Fibroblast of skin of right quadriceps (primary cell): ENCODE measurements at places on chromosomes 3 and 15.

GRCh38 chr3:54785976-54786375, 141.9 kb downstream of the LRTM1 start:
- DNase-seq: no peak

- DNase-seq: no peak
Measured at GRCh38 chr3:65334045-65334665, 646.4 kb upstream of the ADAMTS9 start.

- no peak for DNase-seq
Measured at GRCh38 chr3:49506906-49507305, 36.8 kb downstream of the DAG1 start.

DNA sequence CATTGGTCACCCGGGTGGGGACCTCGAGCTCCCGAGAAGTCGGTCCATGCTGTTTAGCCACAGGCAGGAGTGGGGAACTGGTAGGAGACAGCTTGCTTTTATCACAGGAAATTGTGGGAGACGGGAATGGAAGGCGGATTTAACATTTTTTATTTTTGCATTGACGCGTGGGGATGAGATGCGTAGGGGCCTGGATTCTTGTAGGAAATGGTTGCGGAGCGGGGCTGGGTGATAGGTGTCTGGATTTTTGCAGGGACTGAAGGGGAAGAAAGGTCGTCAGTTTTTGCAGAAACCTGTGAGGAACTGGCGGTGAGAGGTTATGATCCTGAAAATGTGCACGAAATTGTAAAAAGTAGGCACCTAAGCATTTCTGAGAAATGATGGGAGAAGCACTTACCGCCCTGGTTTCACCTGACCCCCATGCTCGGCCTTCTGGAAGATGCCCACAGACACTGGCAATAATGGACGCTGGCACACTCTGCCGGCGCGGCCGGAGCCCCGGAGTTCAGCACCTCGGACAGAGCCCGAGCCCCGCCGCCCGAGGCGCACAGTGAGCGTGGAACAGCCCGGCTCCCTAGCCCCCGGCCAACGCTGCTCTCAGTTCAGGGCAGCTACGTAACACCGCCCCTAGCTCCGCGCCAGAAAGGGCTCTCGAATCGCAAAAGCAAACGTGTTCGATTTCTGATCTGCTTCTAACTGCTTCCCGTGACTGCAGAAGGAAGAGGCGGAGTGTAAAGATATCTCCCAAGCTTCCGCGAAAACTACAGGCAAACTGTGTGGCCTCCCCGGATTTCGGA, 928 bp downstream of the ANKRD34C start:
- peak; percentile 39 for DNase-seq

GRCh38 chr3:60189304-60189703, 1061.9 kb downstream of the FHIT start:
- no peak for DNase-seq

GRCh38 chr15:99408236-99409096, 157.2 kb downstream of the LRRC28 start:
- DNase-seq: peak; percentile 90

DNA sequence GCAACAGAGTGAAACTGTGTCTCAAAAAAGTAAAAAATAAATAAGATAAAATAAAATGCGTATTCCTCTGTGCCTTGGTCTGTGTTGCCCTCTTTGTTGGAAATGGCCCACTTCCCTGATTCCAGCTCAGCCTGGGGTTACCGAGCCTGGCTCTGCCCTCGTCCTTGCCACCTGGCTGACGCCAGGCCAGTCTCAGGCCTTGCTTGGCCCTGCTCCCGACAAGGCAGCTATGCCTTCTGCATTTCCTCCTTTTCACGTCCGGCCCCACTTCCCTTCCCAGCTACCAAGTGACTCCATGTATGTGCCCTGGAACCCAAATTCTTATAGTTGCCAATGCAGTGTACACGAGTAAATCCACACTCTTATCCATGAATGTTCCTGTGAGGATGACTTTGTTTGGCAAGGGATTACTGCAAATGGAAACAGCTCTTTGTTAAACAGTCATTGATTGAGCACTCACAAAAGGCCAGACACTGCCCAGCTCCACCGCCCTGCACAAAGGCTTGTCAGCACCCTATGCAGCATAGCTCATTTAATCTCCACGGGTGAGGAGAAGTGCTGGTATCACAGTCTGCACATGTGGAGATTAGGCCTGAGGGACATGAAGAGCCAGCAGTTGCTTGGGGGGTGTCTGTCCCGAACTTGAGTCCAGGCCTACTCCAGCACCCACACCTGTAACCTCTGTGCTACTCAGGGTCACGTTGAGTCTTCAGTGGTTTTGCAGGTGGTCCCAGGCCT, 25.1 kb downstream of the SPSB4 start:
- no peak for DNase-seq

DNA sequence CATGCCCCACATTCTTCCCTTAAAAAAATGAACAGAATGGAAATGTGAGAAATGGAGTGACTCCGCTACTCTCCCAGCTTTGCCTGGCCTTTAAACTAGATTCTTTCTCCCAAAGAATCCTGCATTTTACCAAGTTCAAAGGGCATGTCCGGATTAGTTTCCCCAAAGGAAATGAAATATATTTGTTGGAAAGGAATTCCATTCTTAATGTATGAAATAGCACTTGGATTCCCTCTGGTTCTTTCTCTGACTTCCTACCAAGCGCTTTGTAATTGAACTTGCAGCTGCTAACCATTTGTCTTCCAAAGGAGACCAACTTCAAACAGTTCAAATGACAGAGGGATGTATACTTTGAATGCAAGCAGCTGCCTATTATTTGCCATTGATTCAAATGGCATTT, 18.9 kb downstream of the MAP2K1 start:
- peak; percentile 45 for DNase-seq

DNA sequence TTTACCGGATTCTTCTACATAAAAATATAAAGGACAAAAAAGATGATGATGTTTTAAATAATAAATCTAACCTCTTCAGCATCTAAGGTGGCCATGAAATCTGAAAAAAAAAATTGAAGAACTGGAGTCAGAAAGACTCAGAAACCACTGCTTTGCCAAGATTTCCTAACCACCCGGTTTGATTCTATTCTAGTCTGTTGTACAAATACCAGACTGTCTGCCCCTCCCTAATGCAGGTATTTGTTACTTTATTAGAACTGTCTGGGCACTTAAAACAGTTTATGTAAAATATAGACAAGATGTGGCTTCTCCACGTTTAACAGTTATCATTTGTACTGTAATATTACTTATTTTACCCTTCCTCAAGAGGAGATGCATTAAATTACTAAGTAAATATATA, 48.8 kb downstream of the UACA start:
- peak; percentile 13 for DNase-seq

GRCh38 chr3:122794779-122795673, at the start of gene SLC49A4:
Gene SLC49A4 (plus strand): TSS chr3:122795069. CDS start chr3:122795193, 124 bp downstream.
- peak; percentile 65 for DNase-seq

GRCh38 chr3:65039754-65040210, 352.0 kb upstream of the ADAMTS9 start:
- DNase-seq: peak; percentile 63

GRCh38 chr15:69342460-69343076, 43.9 kb downstream of the PAQR5 start:
- no peak for DNase-seq

DNA sequence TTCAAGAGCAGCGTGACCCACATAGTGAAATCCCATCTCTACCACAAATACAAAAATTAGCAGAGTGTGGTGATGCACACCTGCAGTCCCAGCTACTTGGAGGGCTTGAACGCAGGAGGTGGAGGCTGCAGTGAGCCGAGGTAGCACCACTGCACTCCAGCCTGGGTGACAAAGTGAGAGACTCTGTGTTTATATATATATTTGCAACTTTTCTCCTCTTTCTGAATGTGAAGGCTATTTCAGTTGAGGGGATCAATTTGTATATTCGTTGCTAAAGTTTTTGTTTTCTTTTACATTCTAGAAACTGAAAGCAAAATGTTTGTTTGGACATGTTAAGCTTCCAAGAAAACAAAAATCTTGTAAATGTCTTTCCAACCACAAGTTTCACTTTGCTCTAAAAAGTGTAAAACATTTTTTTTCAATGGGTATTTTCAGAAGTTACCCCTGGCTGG, 29.8 kb upstream of the FAM98B start:
- no peak for DNase-seq

GRCh38 chr15:57196865-57197264, 179.4 kb upstream of the CGNL1 start:
- no peak for DNase-seq

- DNase-seq: no peak
Measured at GRCh38 chr15:26631894-26632293, 141.0 kb downstream of the GABRB3 start.

- DNase-seq: peak; percentile 56
Measured at GRCh38 chr3:9397906-9398699, 688 bp downstream of the SETD5 start.

DNA sequence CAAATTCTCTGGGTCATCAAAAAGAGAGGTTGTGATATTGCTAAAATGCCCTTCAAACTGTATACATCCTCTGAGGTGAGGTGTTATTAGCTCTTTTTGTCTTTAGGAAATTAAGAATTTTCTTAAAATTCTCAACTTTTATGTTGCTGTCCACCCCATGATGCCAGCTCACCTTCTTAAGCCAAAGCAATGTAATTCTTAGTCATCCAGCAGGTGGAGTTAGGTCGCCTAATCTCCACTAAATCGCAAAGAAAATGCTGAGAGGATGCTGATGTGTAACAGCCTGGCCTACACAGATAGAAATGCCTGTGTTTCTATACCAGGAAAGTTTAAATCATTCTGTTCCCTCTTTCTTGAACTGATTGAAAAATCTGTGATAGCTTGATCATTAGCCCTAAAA, 770.2 kb upstream of the ALCAM start:
- peak; percentile 43 for DNase-seq

DNA sequence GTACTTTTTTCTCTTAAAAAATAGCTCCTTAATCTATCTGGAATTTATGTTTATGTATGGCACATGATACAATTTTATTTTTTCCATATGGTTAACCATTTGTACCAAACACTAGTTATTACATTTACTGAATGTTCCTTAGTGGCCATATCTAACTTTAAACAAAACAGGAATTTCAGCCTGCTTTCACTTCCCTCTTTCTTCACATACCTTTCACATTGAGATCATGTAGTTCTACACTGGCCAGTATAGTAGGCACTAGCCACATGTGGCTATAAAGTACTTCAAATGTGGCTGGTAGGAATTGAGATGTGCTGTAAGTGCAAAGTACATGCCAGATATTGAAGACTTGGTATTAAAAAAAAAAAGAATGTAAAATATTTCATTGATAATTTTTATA, 4.7 kb upstream of the RYK start:
- DNase-seq: no peak

DNA sequence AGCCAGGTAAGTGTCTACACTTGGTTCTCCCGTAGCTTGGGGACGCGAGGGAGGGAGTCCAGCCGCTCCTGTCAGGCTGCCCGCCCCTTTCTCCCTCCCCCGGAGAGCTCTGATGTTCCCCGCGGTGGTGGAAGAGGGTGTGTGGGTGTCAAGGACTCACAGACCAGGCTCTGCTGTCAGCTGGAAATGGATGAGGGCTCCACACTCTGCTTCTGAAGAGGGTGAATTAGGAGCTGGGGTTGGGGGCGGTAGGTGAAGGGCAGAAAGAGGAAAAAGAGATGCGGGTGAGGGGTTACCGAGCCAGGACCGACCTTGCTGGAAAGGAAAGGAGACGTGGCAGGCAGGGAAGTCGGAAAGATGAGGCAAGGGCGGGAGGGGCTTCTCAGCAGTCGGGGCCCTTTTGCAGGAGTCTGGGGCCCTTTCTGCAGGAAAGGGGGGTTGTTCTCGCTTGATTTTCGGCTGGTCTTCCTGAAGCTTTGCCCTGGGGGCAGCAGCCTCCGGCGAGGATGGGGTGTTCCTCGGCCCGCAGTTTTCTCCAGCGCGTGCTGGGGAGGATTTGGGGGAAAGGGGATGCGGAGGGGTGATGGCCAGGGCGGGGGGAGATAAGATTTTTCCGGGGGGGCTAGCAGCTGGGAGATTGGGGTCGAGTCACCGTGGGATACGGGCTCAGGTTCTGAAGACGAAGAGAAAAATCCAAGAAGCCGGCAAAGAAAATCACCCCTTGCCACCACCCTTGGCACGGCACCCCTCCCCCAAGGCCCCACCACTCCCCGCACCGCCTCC, 602 bp upstream of the BAHD1 start:
- peak; percentile 37 for DNase-seq

GRCh38 chr3:34254285-34254684, 455.9 kb downstream of the PDCD6IP start:
- no peak for DNase-seq

DNA sequence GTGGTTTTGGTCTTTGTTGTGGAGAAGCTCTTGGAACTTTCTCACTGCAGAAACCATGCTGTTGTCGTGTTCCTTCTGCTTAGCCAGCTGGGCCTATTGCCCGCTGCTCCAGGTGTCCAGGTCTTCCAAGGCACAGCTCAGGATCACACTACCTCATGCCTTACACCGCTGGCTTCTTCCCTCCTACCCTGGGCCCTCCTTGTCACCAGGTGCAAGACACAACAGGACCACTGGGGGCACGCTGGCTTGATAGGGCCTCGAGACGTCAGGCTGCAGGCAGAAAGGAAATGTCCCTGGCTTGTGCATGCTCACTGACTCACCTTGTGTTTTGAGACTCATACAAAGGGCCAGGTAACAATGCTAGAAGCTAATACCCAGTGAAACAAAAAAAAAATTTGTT, 32.3 kb downstream of the PAQR9 start:
- DNase-seq: no peak

- DNase-seq: peak; percentile 76
Measured at GRCh38 chr15:66961407-66961884, 104.0 kb upstream of the SMAD3 start.

GRCh38 chr15:87082581-87082980, 1002.9 kb downstream of the AGBL1 start:
- DNase-seq: no peak

- no peak for DNase-seq
Measured at GRCh38 chr3:196789885-196790359, 50.3 kb downstream of the PAK2 start.

- DNase-seq: no peak
Measured at GRCh38 chr3:79572930-79573329, 194.9 kb downstream of the ROBO1 start.

DNA sequence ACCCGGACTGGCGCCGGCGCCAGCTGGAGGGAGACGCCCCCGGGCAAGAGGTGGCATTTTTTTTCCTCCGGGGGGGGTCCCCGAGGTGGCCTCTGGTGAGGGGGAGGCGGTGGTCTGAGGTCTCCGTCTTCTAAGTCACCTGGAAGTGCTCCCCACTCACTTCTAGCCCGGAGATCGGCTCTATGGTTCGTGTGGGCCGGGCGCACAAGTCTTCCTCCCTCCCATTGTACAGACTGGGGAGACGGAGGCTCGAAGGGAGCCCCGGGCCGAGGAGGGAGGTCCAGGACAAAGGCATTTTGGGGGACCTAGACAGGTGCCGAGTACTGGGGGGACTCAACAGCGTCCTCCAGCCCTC, 4.4 kb downstream of the GATA2 start:
- no peak for DNase-seq

DNA sequence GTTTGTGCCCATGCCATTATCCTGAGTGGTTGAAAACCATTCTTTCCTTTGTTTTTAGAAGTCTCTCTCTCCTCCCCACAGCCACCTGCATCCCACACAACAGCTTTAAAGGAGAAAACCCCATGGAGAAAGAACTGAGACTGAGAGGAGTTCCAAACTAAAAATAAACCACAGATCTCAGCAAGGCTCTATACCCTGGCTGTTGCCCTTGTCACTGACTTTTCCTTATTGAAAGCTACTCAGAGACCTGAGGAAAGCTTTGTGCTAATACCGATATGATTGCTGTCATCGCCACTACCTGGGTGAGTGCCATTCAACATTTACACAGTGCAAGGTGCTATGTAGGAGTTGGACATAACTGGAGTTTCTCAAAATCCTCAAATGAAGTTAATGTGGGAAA, 55.5 kb upstream of the RASGRP1 start:
- no peak for DNase-seq
